ENCODE measurements at places on chromosomes 7 and 10.
A peak's percentile ranks its signal among the peaks of the same experiment; 100 is the strongest.

DNA sequence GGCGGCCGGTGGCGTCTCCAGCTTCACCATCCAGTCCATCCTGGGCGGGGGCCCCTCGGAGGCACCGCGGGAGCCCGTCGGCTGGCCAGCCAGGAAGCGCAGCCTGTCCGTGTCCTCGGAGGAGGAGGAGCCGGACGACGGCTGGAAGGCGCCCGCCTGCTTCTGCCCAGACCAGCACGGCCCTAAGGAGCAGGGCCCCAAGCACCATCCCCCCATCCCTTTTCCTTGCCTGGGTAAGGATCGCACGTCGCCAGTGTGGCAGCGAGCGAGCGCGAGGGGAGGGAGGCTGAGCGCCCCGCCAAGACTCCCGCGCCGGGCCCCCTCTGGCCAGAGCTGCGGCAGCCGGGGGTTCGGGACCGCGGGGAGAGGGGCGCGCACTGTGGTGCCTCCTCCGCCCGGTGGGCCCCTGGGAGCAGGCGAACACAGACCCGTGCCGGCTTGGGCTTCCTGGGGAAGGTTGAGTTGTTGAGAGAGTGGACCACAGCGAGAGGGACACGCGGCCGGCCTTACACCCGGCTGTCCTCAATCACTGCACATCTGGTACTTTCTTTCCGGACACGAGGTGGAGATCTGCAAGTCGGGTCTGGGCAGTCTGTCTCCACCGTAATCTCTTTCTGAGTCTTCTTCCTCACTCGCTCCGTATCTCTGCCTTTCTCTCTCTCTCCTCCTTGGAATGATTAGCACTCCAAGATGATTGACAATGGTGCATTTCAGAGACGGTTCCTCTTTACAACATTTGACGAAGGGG is 652 bp downstream of the HMX2 start:
- no peak for DNase-seq

DNA sequence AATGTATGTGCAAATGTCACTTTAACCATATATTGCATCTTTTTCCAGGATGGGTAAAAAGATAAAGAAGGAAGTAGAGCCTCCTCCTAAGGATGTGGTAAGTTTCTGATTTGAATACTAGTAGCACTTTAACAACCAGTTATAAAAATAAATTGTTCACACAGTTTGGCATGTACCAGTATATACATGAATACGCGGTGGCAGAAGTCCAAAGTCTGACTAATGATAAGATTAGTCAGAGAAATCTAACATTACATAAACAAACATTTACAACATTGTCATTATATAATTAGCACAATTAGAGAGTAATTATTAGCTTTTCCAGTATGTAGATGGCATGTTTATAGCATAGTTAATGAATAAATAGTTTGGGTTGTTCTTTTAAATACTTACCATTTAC is 4.1 kb downstream of the ARMC3 start:
- DNase-seq, result peak; percentile 36

DNA sequence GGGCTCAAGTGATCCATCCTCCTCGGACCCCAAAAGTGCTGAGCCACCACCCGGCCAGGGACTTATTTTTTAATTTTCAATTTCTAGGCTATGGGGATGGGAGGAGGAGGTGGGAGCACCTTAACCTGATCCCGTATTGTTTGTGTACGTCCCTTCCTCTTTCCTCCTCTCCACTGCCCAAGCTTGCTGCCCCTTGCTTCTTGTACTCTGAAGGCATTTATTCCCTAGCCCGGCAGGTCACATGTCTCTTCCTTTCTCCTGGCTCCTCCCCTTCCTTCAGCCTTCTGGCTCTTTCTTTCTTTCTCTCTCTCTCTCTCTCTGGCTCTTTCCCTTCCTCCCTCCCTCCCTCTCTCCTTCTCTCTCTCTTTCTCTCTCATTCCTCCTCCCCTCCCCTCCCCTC is 56.0 kb downstream of the COL26A1 start:
- no peak for DNase-seq

DNA sequence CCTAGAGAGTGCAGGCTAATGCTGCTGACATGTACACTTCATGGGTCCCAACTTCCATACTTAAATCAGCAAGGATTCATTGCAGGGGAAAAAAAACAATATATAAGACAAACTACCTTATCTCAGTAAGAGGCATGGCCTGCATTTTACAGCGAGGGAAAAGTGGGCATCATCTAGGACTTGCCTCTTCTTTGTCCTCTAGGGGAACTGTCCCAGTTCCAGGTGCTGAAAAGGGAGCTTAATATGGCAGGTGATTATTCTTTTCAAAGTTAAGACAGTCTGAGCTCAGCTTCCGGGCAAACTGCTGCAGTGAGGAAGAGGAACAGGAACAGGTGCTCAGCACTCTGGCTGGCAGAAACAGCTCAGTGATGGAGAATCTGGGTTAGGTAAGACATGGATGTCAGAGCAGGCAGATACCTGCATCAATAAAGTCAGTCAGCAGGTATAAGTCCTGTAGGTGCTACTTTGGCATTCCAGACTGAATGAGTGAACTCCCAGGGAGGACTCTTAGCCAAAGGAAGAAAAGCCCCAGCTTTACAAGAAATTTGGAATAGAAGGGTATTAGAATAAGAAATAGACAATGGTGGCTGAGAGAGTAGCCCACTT is 147.2 kb downstream of the TMEM178B start:
- no peak for DNase-seq

DNA sequence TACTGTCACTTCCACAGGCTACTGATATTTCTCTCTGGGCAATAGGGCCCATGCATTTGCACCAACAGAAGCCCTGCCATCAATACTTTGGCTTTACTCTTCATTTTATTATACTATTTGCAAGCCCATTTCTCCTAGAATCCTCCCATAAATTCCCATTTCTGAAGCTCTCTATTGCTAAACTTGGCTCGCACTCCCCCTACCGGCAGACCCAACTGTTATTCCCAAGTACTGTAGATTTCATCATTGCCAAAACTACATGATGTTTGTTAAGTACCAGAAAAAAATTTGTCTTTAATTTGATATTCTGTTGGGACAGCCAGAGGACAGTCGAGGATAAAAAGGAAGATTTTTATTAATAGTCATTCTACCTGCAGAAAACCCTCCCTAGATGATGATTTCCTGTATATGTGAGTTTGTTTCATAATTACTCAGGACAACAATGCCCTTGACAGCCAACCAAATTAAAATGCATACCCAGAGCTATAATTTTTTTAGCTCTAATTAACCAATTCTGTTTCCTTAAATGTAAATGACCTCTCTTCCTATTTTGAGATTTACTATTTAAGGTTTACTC is 298.6 kb downstream of the REEP3 start:
- peak; percentile 74 for DNase-seq

GRCh38 chr7:55157764-55158105 is 138.9 kb downstream of the EGFR start:
- no peak for DNase-seq

DNA sequence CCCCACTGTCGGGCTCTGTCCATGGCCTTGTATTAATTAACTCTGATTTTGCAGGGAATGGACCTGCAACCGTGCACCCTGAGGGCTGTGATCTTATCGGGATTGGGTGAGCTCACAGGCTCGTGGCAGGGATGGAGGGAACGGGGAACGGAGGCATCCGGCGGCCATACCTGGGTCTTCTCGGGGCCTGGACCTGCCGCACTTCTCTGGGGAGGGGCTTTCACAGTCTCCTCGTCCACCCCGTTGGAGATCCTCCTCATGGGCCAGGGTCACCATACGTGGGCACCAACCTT is 57.5 kb upstream of the SHH start:
- DNase-seq, result no peak

DNA sequence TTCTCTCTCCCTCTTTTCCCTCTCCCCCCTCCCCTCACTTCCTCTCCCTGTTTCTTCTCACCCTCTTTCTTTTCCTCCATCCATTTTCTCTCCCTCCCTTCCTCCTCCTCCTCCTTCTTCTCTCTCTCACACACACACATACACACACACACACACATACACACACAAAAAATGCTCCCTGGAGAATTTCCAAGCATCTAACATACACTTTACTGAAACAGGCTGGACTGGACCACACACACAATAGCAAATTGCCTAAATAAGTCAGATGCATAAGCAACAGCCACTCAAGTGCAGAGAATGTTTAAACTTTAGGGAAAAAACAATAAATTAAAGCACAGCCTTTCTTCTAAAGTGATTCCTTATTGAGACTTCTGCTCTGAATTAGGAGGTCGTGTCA is 267.7 kb downstream of the FGFR2 start:
- DNase-seq, result no peak

DNA sequence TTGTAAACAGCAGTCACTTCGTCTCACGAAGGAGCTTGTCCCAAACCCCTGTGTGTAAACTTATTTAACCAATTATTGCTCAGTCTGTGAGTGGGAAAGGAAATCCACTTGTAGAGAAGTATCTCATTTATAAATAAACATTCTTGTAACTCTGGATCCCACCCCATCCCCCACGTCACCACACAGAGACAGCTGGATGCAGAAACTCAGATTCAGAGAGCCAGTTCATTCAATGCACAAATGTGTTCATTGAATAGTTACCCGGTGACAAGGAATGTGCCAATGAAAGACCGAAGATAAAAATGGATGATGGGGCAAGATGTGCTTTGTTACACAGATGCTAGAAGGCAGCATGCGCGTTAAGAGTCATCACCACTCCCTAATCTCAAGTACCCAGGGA is 8.3 kb upstream of the OCM start:
- DNase-seq, result no peak

- DNase-seq, result peak; percentile 14
Measured at GRCh38 chr10:75334720-75335119, 66.8 kb downstream of the ZNF503 start.

GRCh38 chr7:74417419-74417971 is 36.2 kb upstream of the GTF2IRD1 start:
- DNase-seq, result peak; percentile 68

DNA sequence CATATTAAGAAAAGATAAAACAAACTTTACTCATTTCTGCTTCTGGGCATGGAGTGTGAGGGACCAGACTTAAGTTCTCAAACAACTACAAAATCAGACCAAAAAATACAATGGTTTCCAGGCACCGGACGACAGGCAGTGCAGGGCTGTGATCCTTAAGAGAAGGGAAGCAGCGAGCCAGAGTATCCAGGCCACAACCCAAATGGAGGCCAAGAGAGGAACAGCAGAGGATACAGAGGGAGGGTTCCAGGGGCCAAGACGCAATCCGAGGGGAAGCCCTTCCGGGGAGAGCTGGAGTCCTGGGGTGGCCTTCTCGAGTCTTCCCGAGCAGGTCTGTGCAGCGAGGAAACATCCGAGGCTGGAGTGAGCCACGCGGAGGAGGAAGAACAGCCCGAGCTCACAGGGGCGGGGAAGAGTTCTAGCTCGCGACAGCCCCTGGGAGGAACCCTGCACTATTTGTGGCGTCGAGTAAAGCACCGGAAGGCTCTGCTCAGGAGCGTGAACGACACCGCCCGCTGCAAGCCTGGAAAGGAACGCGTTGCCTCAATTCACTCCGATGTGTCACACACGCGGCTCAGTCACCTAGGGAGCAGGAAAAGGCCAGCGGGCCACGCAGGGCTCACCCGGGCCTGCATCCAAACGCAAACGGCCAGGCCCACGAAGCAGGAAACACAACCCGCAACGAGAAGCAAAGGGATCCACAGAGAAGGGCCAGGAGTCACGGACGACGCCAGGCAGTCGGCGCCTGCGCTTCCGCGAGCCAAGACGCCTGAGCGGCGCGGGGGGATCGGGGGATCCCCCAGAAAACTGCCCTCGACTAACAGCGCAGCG is 933 bp upstream of the RNF32 start:
- DNase-seq, result no peak

- DNase-seq, result no peak
Measured at GRCh38 chr7:28490831-28491230, 78.5 kb downstream of the CREB5 start.

DNA sequence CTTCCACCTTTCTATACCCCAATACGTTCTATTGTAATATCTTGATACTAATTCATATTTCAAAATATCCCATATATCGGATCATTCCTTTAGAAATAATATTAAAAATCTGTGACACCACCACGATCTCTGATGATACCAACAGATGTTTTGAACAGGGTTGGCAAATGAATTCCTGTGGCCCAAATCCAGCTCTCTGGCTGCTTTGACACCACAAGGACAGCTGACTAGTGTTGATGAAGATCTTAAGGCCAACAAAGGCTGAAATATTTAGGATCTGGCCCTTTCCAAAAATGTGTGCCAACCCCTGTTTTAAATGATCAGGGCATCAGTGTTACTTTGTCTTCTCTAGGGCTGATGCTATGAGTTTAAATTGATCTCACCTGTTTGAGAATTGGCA is 380.7 kb upstream of the PFKP start:
- no peak for DNase-seq

DNA sequence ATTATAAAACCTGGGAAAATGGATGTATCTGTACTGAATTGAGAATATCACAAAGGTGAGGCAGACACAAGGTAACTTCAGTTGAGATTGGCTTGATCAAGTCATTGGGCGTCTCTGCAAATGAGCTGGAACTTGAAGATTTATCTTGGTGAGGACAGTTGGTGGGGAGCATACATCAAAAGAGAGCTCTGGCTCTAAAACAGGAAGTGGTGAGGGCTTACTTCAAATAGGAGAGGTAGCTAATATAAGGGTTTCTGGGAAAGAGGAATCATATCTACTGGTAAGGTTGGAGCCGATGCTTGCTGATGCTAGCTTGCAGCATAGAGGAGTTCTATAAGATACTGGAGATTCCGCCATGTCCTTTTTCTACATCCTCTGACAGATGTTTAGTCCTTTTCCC is 39.9 kb upstream of the FGL2 start:
- no peak for DNase-seq

DNA sequence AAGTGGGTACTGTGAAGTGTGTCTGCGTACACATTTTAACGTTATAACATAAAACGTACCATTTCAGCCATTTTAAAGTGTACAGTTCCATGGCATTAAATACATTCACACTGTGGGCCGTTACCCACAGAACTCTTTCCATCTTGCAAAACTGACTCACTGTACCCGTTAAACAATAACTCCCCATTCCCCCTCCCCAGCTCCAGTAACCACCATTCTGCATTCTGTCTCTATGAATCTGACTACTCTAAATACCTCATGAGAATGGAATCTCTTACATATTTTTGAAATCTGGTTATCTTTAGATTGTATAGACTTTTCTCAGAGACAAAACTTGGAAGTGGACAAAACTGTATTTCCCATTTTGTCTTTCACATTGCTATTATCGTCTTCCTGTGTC is 9.3 kb downstream of the ARL3 start:
- DNase-seq, result peak; percentile 86

- DNase-seq, result no peak
Measured at GRCh38 chr7:4028221-4028620, 653.9 kb upstream of the FOXK1 start.

GRCh38 chr10:28940158-28940888 is 263.0 kb downstream of the BAMBI start:
- no peak for DNase-seq

DNA sequence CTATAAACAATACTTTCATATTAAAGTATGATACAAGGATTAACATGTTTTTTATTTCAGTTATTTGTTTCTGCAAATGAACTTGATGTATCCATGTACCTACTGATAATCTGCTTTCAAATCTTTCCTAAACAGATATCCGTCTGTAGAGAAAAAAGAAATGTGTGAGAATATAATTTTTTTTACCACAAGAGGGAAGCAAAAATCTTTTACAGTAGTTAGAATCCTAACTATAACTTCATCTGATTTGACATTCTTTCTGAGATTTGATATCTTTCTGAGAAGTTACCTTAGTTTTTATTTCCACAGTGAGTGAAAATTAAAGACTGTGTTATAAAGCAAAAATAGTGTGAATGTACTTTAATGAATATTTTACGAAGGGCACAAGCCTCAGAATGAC is 203.9 kb upstream of the PCLO start:
- no peak for DNase-seq

- no peak for DNase-seq
Measured at GRCh38 chr10:125172694-125173093, 12.3 kb upstream of the CTBP2 start.
